Immature natural killer cell (primary cell): ENCODE measurements at places on chromosomes 11 and 22.
A peak's percentile ranks its signal among the peaks of the same experiment; 100 is the strongest.

GRCh38 chr22:38755911-38756532 is at the start of gene SUN2:
Gene SUN2 (minus strand): TSS chr22:38755998. CDS start chr22:38752628, 3,370 bp downstream.
- peak; percentile 96 for DNase-seq

GRCh38 chr11:93520726-93521509 is 22.3 kb downstream of the SMCO4 start:
- no peak for DNase-seq

DNA sequence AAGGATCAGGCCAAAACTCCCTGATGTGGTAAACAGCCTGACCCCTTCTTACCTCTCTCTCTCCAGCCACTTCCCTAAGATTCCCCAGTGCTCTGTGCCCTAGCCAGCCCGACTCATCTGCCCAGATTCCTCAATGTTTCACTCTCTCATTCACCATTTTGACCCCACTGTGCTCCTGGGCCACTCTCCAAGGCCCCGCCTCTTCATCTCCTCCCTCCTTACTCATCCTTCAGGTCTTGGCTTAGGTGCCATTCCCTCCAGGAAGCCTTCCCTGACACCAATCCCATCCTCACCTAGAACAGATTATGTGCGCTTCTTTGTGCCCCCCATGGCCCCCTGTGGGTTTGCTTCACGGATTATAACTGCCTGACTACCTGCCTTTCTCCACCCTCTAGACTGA is 13.2 kb downstream of the SLC43A3 start:
- DNase-seq: no peak

DNA sequence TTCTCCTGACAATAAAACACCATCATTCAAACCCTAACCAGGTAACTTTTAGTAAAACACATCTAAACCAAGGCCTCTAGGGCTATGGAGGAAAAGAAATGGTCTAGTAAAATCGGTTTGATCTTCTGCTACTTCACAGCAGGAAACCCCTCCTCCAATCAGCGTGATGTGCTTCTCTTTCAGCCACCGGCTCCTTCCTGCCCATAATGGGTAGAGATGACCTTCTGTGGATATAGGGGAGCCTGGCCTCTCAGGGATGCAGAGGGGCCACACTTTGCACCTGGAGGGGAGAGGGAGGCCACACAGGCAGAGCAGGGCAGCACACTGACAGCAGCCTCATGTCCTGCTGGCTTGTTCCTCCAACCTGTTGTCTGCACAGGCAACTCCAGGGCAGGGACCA is 6.9 kb downstream of the EHD1 start:
- DNase-seq: no peak

GRCh38 chr11:22520521-22520920 is 105.1 kb downstream of the FANCF start:
- no peak for DNase-seq

- no peak for DNase-seq
These were observed 12.3 kb upstream of the WNT11 start for GRCh38 chr11:76218449-76219178.

DNA sequence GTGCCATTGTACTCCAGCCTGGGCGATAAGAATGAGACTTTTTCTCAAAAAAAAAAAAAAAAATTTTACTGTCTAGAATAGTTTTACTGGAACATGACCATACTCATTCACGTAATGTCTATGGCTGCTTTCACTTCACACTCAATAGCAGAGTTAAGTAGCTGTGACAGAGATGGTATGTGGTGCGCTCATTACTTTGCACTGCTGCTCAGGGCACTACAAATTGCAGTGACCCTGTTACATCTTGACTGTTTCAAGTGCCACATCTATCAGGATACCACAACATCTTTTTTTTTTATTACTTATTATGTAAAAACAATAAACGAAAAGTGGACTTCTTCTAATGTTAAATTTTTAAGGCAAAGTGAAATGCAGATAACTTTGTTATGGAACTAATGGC is 110.3 kb downstream of the ARHGAP20 start:
- DNase-seq: no peak

DNA sequence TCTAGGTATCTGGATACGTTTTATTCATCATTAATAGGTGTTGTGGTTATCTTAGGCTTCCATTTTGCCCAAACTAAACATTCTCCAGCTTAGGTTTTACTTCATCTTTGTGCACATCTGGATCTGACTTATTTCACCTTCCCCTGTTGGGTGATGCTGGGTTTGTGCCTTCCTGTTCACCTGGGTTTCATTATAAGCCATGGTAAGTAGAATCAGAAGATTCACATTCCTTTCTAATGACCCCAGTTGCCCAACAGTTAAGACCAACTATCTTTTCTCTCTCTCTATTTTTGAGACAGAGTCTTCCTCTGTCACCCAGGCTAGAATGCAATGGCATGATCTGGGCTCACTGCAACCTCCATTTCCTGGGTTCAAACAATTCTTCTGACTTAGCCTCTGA is 44.6 kb downstream of the LMO2 start:
- DNase-seq: no peak

GRCh38 chr11:67281552-67282150 is 7.5 kb upstream of the ANKRD13D start:
- DNase-seq: no peak

GRCh38 chr22:22460635-22461034 is 47.9 kb downstream of the ZNF280B start:
- no peak for DNase-seq

- no peak for DNase-seq
These were observed 25.9 kb downstream of the MCAM start for GRCh38 chr11:119290894-119291497.

DNA sequence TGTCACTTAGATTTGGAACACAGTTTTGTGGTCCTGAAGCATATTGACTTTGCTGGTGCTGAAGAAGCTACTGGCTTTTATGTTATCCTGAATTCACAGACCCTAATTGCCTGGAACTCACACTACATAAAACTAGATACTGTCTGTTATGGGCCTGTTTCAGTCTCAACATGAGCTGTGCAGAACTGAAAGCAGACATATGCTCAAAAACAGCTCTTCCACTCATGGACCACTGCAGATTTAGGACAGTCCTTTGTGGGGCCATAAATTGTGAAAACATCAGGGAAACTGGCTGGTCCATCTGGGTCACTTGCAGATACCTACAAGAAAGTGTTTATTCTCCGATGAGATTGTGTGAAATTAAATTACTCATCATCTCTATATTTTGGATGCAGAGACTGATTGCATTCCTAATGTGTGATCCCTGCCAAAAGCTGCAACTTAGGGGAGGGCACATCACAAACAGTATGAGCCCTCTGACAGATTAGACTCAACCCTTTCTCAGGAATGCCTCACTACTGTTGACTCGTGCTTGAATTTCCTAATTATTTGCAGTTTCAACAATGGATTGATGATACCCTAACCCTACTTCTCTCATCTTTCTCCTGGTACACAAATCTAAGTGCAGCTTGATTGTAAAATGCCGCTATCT is 10.2 kb upstream of the CLNS1A start:
- DNase-seq: no peak

- no peak for DNase-seq
These were observed 142.4 kb downstream of the CRYBB2 start for GRCh38 chr22:25361899-25362214.

- DNase-seq: no peak
These were observed 33.7 kb downstream of the APLP2 start for GRCh38 chr11:130103296-130103814.

DNA sequence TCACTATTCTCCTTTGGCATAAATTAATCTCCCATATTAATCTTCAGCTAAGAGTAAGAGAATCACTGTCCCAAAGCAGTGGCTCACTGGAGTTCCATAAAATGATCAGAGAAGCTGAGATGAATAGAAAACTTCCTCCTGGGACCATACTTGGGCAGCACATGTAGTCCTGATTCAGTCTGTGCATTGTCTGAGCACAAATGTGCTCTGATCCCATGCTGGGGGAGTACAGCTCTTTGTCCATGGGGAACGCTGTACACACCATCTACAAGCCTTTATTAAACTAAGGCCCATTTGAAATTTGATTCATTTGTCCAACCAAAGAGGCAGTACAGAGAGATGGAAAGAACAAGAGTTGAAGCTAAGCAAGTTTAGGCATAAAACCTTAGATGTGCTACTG is 147.4 kb upstream of the PGR start:
- DNase-seq: no peak

DNA sequence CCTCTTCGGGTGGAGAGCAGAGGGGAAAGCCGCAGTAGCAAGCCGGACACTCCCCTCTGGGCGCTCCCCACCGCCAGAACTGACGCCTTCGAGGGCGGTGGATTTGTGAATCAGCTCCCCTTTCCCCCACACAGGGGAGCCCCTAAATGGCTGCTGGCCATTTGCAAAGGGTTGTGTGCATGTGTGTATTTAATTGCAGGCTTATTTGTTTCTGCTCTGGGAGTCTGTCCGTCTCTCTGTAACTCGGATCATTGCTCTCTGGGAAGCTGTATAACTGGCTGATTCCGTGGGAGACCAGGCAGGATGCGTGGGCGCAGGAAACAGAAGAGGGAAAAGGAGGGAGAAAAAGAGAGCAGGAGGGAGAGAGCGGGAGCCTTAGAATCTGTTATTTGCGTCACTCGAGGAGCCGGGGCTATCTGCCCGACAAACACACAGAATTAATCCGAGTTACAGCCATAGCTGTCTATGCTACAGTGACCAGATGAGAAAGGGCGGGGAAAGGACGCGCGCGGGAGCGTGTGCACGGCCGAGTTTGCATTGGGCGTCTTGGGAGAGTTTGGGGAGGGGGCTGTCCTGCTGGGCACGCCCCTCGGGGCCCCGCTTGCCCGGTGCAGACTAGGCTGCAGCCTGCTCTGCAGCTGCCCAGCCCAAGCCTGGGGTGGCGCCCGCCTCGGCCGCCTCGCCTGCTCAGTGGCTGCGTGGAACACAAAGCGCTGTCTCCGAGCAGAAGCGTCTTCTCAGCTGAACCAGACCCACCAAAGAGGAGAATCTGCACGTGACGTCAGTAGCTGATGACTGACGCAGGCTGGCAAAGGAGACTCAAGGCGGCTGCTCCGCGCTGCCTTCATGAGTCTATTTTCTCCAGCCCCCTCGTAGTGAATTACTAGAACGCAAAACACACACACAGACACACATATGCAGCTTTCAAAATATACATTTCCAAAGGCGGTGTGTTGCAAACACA is 105.3 kb upstream of the HSD17B12 start:
- DNase-seq: no peak

DNA sequence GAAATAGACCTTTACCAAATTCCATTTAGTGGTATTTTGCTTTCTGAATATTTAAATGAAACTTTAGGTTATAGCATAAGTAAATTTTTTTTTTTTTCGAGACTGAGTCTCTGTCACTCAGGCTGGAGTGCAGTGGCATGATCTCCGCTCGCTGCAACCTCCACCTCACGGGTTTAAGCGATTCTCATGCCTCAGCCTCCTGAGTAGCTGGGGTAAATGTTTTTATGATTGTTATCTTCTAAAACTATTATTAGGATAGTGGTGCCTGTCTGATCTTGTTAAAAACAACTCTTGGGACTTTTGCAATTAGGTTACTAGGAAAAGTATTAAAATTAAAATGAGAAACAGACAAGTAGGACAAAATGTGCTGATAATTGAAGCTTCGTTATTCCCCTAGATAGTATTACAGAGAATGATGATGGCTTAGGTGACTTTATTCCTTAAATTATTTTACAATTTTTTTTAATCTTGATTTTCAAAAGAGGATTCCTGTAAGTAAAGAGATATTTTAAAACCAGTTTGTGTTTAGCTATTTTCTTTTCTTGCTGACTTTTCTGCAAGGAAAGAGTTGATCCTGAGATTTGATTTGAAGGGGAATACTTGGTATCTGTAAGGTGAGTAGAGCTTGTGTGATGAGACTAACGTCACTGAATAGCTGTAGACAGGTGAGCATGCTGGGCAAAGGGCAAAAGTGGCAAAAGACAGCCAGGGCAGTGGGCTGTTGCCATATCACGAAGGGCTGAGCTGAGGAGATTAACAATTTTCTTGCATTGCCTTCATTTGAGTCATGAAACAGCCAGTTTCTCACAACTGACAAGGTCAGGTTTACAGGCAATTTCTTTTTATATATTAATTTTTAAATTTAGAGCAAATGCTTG is 20.8 kb downstream of the CRKL start:
- no peak for DNase-seq

- no peak for DNase-seq
These were observed 1.7 kb downstream of the ANKRD13D start for GRCh38 chr11:67290801-67291200.

DNA sequence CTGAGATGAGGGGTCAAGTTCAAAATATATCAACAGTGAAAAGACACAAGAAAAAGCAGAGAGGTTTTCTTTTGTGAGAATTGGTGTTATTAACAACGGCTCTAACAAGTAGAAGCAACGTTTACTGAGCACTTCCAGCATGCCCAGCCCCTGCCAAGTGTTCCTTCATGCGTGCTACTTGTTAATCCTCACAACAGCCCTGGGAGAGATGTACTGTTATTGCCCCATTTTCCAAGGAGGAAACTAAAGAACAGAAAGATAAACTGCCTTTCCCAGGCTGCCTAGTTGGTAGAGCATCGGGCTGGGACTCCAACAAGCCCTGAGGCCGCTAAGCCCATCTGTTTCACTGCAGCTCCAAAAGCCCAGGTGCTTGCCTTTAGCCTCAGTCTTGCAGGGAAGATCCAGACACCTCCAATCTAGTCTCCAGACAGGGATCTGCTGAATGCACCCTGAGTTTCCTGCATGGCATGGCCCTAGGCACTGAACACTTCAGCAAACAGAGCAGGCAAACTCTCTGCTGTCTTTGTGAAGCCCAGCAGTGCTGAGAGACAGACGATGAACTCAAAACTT is 25.5 kb downstream of the SPATA19 start:
- DNase-seq: no peak

GRCh38 chr22:29879753-29880152 is 3.2 kb upstream of the MTMR3 start:
- DNase-seq: no peak

- DNase-seq: no peak
These were observed 29.8 kb downstream of the ZC3H12C start for GRCh38 chr11:110123003-110123402.

GRCh38 chr11:124745835-124746620 is 6.0 kb downstream of the VSIG2 start:
- DNase-seq: no peak

GRCh38 chr11:117941163-117941707 is 12.0 kb upstream of the TMPRSS13 start:
- no peak for DNase-seq

DNA sequence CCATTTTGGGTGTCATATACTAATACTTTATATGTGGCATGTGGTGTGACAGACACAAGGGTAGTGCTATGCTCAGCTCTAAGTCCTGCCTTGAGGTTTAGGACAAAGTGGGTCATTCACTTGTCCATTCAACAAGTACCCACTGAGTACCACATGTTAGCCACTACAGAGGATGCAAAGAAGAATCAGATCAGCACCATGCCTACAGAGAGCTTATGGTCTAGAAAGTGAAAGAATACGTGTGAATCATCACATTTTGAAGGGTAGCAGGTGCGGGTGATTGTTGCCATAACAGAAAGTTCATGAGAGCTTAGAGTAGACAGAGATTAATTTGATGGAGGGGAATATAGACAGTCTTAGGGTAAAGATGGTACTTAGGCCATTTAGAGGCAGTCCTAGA is 18.3 kb downstream of the CLMP start:
- no peak for DNase-seq
